ENCODE measurements at places on chromosomes 1 and 21.
A peak's percentile ranks its signal among the peaks of the same experiment; 100 is the strongest.

DNA sequence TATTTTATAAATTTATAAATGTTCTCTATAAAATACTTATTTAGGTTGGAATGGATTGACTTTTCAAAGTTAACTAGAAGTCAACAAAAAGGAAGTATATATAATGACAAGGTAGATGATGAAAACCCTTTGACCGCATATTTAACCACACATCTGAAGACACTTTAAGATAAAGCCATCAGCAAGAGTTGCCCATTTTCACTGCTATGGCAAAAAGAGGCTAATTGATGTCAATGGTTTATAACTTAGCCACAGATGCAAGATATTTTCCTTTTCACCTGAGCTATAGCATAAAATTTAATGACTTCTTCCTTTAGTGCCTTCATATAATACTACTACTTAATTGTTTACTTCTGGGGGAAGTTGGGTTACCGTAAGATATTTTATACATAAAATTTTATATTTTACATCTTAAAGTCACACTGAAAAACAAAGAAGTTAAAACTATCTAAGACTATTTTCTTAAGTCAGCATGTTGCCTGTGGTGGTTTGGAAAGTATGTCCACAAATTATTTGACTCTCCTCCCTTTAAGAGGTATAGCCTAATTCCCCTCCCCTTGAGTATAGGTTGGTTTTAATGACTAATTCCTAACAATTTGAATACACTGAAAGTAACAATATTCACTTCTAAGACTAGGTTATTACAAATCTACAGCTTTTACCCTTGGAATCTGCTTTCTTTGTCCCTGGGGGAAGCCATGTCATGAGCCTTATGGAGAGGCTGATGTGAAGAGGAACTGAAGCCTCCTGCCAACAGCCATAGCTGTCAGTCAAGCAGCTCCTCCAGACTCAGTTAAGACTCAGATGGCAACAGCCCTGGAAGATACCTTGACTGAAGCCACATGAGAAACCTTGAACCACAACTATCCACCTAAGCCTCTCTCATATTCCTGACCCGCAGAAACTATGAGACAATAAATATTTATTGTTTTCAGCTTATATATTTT is 40.3 kb upstream of the LRRC8B start:
- no peak for DNase-seq

DNA sequence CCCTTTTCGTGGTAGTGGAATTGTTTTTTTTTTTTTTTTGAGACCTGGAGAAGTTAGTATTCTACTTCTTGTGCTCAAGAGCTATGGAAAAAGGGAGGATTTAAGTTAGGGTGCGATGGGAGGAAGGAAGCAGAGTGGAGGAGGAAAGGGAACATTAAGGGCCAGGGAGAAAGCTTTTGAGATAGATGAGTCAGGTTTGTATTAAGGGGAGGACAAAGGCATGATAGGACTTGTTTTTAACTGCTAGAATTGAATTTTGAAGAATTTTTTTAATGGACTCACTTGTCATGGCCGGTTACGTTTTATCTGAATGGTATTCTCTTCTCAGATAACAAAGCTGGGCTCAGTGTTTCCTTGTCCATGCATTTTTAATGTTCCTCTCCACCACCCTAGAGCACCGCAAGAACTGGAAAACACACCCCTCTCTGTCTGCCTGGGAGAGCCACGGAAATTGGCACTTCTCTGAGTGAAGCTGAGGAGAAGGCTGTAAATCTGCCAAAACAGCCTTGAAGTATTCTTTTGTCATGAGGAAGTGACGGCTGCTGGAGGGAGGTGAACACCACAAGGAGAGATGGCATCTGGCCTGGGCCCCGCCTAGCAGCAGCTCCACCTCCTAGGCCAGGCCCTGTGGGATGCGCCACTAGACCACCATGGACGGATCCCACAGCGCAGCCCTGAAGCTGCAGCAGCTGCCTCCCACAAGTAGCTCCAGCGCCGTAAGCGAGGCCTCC is 3.5 kb downstream of the NIPAL3 start:
- DNase-seq = no peak

DNA sequence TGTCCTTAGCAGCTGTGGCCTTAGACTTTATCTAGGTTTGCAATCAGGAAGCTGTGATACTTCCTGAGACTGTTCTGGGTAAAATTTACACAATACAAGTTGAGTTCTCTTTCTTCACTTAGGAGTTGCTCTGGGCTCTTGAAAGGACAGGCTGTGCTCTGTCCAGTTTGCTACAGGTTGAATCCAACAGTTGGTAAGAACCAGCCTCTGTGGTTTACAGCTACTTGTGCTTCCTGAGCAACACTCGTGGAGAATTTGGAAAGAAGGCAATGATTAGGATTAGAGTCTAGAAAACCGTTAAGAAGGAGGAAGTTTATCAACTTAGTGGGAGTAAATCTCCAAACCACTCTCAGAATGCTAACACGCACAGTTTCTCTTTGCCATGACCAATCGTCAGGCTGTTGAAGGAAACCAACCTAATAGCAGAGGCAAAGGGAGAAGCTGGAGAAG is 26.8 kb downstream of the GFI1 start:
- DNase-seq = no peak

DNA sequence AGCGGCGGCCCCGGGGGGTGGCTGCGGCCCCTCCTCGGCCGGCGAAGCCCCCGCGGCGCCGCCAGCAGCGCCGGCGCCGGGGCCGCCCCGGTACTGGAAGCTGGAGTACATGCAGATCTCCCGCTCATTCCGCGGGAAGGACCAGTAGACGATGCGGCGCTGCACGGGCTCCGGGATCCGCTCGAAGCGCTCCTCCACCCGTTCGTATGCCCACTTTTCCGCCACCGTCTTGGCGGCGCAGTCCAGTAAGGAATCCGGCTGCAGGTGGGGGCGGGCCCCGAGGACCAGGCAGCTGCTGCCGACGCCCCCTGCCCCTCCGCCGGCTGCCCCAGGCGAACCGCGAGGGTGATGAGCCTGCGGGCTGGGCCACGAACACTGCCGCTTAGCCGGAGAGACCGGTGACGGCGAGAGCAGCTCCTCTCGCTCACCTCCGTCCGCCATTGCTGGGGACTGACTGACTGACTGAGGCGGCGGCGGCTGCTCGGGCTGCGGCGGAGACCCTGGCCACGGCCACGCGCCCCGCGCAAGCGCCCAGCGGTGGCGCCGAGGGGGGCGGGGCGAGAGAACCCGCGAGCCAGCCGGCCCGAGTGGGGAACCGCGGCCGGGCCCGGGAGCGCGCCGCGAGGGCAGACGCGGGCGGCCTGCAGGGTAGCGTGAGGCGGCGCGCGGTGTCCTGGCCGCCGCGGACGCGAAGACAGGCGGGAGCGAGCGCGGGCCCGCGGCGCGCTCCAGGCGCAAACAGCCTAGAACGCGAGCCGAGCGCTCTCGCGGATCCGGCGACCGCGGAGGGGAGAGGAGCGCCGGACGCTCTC is at the start of gene ZSWIM5:
Gene ZSWIM5 (minus strand): TSS at position 696 of the 812 bp plus-strand sequence. CDS start 255 bp downstream, at position 441.
- DNase-seq = peak; percentile 69

- no peak for DNase-seq
Observed at GRCh38 chr1:62384276-62385005, 52.4 kb upstream of the USP1 start.

DNA sequence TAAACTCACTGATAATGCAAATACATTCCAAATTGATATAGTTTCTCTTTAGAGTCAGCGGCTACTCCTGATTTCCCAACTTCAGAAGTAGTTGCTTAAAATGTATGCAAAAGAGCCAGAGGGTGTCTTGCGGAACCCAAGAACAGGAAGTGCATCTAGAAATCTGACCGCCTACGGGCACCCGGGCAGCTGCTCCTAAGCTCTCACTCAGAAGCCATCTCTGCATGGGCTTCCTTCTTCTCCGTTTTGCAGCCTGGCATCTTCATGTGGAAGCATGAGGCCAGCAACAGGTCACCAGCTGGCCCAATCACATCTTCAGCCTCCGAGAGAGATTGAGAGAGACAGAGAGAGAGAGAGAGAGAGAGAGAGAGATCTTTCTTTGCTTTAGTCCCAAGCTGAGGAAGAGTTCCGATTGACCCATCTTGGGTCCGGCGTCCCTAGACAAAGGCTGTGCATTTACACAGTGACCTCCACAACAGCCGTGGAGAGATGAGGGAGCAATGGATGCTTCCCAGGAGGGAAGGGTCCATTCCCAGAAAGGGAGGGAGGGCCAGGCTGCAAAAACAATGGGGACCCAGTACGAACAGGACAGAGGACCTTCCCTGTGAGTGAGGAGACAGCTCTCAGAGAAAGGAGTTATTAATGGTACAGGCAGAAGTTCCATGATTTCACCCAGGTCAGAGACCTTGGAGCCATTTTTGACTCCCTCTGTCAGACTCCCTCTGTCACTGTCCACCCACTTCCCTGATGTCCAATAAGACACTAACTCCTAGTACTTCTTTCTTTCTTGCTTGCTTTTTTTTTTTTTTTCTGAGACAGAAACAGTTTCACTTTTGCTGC is 28.2 kb upstream of the SLC30A1 start:
- DNase-seq = no peak

GRCh38 chr1:113191579-113192076 is 118.6 kb downstream of the LRIG2 start:
- no peak for DNase-seq

DNA sequence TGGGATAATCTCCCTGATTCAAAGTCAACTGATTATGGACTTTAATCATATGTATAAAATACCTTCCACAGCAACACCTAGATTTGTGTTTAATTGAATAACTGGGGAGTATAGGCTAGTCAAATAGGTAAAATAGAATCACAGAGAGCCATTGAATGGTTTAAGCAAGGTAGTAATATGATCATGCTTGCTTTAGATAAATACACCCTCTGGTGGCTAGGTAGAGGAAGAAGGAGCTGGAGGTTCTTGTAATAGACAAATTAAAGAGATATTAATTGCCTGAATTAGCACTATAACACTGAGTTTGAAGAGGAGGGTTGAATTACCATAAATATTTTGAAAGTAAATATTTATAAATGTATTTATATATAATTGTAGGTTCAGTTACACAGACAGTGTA is 40.3 kb downstream of the DIRAS3 start:
- DNase-seq = no peak

DNA sequence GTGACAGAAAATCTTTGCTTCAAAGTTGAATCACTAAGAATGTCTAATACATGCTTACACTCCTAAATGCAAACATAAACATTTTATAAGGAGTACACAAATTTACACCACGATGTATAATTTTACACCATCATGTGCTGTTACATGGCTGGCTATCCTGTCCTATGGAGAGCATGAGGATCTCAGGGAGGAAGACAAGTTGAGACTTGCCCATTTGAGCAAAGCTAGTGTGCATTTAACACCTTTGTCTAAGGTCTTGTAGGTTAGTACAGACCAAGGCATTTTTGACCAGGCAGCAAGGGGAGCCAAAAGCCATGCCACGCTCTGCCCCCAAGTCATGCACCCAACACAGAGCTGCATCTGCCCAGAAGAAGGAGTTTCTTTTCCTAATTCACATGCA is 14.5 kb upstream of the COG2 start:
- no peak for DNase-seq

DNA sequence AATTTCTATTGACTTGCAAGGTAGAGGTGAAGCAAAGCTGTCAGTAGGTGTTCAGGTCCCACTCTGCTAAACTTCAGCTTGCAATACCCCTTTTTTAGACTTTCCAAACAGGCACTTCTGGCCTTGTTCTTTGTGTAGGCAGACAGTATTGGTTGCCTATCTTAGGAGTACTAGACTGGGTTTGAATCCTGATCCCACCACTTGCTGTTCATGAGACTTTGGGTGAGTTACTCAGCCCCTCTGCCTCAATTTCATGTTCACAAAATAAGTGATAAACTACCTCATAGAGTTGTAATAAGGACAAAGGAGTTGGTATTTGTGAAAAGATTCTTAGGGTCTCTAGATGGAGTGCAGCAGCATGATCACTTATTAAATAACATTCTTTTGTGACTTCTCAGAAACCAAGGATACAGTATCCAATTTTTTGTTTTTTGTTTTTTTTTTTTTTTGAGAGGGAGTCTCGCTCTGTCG is 5.2 kb downstream of the RCC1 start:
- no peak for DNase-seq

- DNase-seq = no peak
Observed at GRCh38 chr1:19866758-19867157, 15.4 kb upstream of the OTUD3 start.

GRCh38 chr1:202288177-202288576 is 53.6 kb downstream of the UBE2T start:
- no peak for DNase-seq

- no peak for DNase-seq
Observed at GRCh38 chr1:187504779-187505178, 676.0 kb downstream of the PLA2G4A start.

GRCh38 chr1:165737196-165737595 is 31.5 kb downstream of the TMCO1 start:
- no peak for DNase-seq

DNA sequence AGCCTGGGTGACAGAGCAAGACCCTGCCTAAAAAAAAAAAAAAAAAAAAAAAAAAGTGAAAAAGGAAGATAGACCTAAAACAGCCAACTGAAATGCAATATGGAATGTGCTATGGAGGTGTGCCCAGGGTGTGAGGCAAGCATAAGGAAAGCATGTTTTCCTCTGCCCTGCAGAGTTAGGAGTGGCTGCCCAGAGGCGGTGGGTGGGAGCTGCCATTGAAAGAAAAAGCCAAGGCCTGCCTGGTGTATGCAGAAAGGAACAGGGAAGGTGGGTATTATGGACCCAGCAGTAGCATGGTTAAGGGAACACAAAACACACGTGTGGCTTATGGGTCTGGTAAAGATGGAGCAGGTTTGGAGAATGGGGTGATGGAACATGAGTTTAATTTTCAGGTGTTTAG is 8.9 kb downstream of the CD244 start:
- DNase-seq = no peak

DNA sequence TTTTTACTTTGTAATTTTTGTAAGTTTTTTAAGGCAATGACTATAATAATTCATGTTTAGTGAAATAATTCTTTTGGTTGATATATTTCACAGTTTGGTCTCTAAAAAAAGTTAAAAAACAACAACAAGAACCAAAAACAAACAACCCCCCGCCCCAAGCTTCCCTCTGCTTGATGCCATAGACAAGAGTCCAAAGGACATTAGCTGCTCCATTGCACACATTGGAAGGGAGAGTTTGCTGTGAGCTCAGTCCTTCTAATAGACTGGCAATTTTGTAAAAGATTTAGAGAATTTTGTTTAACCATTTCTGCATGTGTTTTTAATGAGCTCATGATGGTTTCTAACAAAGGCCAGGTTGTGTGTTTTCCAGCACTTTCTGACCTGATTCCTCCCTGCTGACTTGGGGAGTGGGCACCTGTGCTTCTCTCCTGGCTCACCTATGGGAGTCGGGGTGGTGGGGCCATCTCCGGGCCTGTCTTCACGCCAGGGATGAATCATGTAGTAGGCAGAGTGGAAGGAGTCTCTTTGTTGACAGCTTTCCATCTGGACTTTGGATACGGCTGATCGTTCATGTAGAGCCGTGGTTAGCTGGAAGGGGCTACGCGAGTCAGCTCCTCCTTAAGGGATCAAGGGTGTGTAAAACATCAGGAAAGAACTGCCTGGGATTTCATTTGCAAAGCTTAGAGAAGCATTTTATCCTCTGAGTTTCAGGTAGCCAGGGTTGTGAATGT is 14.1 kb downstream of the ZBTB18 start:
- DNase-seq = no peak

GRCh38 chr1:12511516-12512468 is 106.2 kb downstream of the DHRS3 start:
- no peak for DNase-seq

- no peak for DNase-seq
Observed at GRCh38 chr1:21904454-21904703, 32.7 kb downstream of the HSPG2 start.

GRCh38 chr21:37437376-37438080 is 71.0 kb downstream of the DYRK1A start:
- no peak for DNase-seq

Measured in activated naive CD4-positive, alpha-beta T cell treated with anti-CD3 and anti-CD28 coated beads, Interleukin-2, amount 50 U/mL, for 16 hours (primary cell).